ENCODE measurements at places on chromosomes 1 and 21.

- no peak for DNase-seq
These were observed 189.2 kb upstream of the VAMP3 start for GRCh38 chr1:7581754-7582459.

- no peak for DNase-seq
These were observed 9.9 kb upstream of the TMEM39B start for GRCh38 chr1:32062867-32063230.

GRCh38 chr1:21836010-21836409, 23.9 kb downstream of the LDLRAD2 start:
- no peak for DNase-seq

DNA sequence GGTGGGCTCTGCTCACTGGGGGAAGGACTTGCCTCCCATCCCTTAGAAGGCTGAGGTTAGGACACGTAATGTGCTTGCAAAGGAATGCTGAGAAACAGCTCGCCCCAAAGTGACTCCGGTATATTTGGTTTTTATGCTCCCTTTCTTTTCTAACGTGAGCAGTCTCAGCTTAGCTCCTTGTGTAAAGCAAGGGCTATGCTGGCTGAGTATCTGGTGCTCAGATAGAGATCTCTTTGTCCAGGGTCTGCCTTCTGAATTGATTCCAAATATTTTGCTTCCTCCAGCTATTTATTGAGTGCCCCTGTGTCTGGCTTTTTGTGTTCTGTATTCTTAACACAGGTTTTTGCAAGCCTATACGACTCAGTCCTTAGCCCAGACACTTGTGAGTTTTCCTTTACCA, 94.5 kb upstream of the ARTN start:
- DNase-seq = no peak

DNA sequence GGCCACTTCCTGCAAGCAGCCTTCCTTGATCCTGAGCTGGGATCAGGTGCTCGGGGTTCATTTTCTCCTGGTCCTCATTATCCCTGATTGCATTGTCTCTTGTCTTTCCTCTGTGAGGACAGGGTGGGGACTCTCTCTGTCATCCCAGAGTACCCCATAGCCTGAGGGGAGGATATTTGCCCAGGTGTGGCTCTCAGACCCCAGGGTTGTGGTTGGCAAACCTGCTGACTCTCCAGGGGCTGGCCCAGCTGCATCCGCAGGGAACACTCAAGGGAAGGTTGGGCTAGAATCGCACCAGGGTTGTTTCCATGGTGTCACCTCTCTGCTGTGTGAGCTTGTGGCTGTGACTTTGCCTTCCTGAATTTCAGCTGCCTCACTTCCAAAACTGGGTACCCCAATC, 276.8 kb upstream of the C1orf174 start:
- no peak for DNase-seq

- DNase-seq = no peak
These were observed 10.5 kb downstream of the MTX1 start for GRCh38 chr1:155218854-155219591.

DNA sequence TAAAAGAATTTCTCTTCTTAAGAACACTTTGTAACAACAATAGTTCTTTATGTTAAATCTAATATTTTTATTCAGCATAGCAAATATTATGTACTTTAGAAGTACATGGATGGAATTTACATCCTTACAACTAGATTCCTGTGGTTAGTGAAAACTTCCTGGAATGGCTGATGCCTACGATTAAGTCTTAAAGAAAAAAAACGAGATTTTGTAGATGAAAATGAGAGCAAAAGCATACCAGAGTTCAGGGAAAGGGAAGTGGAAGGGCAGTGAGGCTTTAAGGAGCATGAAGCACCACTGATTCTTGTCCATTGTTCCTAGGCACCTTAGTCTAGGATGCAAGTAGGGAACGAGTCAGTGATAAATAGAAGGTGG, 26.7 kb downstream of the CFH start:
- DNase-seq = no peak

DNA sequence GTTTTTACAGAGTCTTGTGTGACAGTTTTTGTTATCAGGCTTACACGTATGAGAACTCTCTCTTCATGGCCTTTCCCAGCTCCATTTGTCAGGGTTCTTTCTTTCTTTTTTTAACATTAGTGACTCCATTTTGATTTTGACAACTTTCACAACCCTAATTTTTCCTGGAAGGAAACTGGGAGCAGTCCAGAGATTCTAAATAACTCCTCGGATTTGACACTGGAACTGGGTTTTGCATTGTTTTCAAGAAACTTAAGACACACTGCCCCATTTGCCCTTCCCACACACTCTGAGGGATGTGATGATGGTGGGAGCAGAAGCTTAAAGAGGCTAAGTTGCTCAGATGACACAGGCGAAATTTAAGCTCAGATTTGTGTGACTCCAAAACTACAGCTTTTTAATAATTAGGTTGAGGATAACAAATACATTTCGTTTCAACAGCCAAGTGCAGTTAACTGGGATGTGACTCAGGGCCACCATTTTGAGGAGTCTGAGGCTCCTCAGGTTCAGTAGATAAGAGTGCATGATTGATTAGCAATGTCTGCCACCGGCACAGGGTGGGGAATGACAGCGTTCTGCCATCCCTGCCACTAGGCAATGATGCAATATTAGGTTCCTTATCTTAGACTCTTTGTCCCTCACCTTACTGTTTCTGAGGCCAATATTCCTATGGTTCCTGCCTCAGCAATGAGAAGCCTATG, 95.1 kb upstream of the ATP1A1 start:
- DNase-seq = no peak

- DNase-seq = no peak
These were observed at the start of gene KCNE1 for GRCh38 chr21:34511787-34512455. KCNE1 (minus strand) TSS chr21:34512210; CDS start chr21:34449634, 62,576 bp downstream.

GRCh38 chr1:118039170-118039569, 109.6 kb downstream of the WDR3 start:
- no peak for DNase-seq
